ENCODE measurements at places on chromosomes 7 and 10. TPM values are rescaled to one million over a fixed set of nuclear protein-coding genes. Genes with fewer than 3 reads are reported as not detected.

DNA sequence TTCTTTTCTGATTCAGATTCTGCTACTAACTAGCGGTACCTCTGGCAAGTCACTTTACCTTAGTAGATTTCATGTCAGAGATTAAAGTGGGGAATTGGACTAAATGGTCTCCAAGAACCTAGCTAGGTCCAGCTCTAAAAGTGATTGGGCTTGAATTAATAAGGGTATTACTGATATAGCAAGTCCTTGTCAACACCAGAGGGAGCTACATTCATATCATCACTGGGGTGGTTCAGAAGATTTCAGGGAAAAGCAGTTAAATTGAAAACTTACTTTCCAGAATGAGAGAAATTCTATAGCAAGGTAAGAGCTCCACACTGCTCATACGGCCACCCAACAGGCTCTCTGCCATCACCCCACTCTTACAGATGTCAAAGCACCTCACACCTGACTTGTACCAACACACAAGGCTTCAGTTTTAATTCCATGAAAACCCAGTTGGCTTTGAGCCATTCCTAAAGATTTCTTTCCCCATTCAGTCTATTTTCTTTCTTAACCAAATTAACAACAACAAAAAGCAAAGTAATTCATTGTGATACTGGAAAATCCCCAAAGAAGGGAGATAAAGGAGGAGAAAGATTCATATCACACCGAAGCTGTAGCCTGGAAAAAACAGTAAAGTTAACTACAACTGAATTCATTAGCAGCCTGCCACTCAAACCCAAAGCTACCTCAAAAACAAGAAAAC, 38.0 kb upstream of the SPOCK2 start:
- no peak for DNase-seq

DNA sequence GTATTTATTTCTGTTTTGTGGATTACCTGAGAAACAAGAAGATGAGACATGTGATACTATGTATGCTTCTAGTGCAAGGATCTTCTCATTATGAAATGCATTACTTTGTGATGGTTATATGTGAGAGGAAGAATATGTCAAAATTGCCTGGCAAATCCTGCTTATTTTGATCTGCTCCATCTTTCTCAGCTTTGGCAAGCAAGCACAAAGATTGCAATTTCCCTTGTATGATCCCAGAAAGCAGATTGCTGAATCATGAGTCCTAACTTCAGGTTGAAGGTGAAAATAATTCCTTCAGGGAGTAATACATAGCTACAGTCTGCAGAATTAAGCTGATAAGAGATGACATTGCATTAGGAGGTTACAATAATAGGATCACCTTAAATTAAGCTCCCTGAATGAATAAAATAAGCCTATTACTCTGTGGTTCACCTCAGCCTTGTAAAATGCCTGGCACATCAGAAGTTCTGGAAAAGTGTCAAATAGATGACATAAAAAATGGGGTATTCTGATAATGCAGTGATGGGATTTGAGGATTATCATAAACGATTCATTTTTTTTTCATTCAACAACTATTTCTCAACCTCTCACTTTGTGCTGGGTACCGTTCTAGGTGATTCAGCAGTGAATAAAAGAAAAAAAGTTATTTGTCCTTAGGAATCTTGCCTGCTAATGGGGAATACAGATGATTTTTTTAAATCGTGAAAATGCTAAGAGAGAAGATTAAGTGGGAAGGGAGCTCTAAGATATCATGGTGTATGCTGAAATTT, 120.7 kb downstream of the CHN2 start:
- no peak for DNase-seq

Gene PSMG3
- 27.6 TPM for polyA plus RNA-seq

DNA sequence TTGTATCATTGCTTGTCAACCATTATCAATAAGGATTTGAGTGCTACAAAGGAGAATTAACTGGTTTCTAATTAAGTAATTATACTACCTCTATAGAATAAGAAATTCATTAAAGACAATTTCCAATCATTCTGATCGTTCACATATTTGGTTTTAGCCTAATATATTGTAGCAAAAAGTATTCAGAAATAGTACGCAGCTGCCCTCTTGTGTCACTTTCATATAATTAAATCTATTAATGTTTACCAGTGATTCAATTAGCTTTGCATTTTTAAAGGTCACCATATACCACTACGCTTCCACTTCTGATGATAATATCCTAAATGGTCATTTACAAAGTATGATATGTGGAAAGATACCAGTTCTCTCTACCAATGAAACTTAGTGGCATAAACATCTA, 128.3 kb downstream of the NEBL start:
- no peak for DNase-seq

DNA sequence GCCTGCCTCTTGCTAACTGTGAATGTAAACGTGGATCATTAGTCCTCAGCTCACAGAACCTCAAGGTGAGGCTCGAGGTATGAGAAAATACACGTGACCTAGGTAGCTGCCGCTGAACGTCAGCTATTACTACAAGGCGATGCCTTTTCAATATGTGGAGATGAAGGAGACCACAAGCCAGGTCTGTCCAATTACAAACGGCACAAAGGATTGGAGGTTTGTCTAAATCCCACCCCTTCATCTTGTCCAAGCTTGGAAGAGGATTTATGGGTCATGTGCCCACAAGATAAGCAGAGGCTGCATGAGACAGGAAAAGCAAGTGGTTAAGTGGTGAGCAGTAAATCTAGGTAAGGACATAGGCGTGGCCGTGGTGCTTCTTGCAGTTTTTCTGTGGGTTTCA, 3.4 kb downstream of the H2BK1 start:
- no peak for DNase-seq

DNA sequence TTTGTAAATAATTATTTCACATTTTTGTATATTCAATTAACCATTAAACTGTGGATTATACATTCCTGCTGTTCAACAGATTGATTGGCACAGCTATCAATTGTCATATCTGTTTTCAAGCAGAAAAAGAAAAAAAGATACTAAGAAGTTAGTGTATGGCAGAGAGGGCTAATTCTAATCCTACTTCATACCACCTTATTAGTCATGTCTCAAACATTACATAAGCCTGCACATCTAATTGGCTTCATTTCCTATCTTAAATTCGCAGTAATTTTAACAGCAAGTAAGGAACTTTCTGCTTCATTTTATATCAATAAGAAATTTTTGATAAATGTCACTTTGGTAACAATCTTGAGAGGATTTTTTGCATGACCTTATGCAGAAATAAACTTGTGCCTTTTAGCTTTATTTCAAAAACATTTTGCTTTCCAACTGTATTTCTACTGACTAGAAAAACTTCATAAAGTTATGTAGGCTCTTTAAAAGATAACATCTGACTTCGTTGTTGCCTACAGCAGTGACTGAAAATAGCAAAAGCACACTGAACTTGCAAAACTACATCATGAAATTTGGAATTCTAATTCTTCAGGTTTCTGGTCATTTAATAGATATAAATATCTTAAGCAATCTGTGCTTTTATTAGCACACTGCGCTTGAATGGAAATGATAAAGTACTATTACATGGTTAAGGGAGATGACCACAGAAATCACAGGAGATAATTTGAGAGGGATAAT, 111.5 kb downstream of the SEMA3C start:
- DNase-seq, result no peak
